PC-3 (cell line): ENCODE measurements at places on chromosomes 1 and 21. TPM values are rescaled to one million over a fixed set of nuclear protein-coding genes. Genes with fewer than 3 reads are reported as not detected.
A peak's percentile ranks its signal among the peaks of the same experiment; 100 is the strongest.

The TINAGL1 gene
- 176 and 217 TPM in 2 replicates for total RNA-seq

DNA sequence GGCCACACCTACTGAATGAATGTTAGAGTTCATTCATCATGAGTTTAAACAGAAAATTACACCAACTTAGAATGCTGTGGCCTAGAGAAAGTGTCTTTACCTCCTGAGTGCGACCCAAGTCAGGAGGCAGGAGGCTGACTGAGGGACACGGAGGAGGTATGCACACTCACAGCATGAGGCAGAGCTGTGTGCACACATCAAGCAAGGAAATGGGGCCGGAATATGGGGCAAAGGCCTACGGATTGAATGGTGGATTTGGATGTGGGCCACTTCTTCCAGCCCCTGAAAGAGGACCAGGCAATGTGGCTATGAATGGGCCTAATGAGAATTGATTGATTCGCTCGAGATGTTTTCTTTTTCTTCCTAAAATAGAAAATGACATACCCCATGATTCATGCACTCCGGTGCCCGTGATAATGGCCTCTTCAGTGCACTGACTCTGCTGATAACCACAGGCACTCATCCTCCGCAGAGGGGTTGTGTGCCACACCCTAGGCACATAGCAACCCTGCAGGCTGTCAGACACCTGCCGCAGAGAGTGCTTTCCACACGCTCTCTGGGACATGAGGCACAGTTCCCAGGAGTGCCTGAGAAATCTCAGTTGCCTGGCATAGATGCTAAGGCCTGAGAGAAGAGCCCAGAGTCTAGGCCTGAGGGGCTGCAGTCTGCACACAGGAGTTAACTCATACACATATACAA is 155.5 kb downstream of the GLUL start:
- peak; percentile 73 for DNase-seq

DNA sequence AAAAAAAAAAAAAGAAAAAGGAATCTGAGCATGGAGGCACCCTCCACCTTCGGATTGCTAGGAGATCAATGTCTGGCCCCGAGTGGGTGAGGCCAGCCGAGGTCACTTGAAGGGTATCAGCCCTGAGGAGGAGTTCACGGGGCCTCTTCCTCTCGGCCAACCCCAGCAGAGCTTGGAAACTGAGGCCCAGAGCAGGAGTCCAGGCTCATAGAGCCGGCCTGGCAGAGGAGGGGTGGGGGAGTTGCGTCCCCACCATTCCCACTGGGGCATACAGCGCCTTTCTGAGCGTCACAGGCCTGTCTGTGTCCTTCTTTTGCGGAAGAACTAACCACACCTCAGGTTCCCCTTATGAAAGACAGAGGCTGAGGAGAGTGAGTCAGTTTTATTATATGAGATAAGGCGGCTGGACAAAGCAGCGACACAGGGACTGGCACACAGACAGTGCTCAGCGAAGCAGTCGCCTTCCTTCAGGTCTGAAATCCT is 17.1 kb upstream of the EPHA2 start:
- DNase-seq, result peak; percentile 90

- DNase-seq, result peak; percentile 67
Observed at GRCh38 chr1:80656641-80657040, 1144.1 kb upstream of the ADGRL2 start.
